Cardiac septum (tissue), 1 donor: ENCODE measurements at places on chromosomes 1 and 21. TPM values are rescaled to one million over a fixed set of nuclear protein-coding genes. Genes with fewer than 3 reads are reported as not detected.

Gene ACOT7
- 13.8 TPM for total RNA-seq

Gene C1orf210
- not detected for total RNA-seq

Gene H3-3A
- 311 TPM for total RNA-seq

Gene FMO5
- total RNA-seq: 0.62 TPM

Gene PLEKHA6
- total RNA-seq: 27.9 TPM

Gene KRTAP19-5
- total RNA-seq: not detected

Gene PLOD1
- 52.6 TPM for total RNA-seq

Gene CELA3B
- not detected for total RNA-seq

Gene OR2T11
- total RNA-seq: not detected

Gene FHAD1
- 0.32 TPM for total RNA-seq

Gene PLPP3
- total RNA-seq: 61.0 TPM
